ENCODE measurements at places on chromosomes 6 and 20.

GRCh38 chr6:16130437-16130891, 1.6 kb downstream of the MYLIP start:
- DNase-seq, result no peak

GRCh38 chr20:39885975-39886649, 802.9 kb downstream of the MAFB start:
- no peak for DNase-seq

GRCh38 chr6:157134402-157135047, 188.8 kb downstream of the TMEM242 start:
- DNase-seq, result no peak

DNA sequence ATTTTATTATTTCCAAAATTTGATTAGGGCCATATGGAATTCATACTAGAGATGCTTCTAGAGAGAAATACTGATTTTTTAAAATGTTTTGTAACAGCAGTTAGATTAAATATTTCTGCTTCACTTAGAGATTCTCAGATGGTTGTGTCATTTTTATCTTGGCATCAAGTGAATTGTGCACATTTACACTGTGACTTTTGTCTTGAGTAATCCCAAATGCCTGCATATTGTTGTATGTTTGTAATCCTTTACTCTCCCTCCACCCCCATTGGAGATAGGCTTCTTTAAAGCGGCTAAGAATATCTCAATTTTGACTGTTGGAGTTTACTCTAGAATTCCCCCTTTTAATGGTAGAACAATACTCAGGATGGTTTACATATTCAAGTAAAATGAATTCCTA, 19.0 kb downstream of the STX16 start:
- DNase-seq, result no peak

DNA sequence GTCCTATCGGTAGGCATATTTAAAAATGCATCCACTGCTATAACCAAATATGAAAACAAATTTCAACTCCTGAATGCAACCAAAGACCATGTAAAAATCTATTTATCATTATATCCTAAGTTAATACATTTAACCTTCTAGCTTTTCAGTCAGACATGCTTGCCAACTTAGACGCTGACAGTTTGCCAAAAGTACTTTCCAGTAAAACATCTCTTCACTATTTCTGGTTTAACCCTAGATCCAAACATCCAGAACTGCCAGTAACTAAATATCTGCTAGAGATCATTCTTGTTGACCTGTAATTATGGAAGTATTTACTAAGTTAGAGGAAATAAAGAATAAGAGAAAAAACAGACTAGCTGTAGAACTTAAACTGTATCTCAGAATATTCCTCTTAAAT, 210.2 kb upstream of the THEMIS start:
- DNase-seq, result no peak
